ENCODE measurements at places on chromosomes 2 and 18.

DNA sequence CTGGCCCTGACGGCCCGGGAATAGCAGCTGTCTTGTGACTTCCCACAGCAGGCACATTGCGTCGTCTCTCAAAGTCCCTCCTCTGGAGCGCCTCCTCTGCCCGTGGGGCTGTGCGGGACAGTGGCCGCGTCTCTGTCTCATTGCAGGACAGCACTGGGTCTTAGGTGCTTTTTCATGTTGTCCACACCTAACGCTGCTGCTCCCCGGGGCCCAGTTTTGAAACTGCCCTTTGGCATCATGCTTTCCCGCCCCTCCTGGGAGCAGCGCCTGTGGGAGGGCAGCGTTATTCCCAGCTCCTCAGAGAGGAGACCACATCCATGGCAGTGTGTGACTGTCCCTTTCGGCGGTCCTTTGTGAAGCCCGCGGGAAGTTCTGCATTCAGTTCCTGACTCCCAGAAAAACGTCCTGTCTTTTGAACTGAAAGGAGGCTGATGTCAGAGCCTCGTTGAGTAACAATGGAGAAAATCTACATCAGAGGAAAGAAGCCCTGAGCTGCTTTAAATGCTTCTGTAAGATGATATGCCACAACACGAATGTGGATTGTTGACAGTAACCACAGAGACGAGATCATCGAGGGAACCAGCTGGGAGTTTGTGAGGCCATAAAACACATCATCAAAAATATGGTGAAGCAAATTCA is 226.0 kb downstream of the FAM210A start:
- no peak for DNase-seq

DNA sequence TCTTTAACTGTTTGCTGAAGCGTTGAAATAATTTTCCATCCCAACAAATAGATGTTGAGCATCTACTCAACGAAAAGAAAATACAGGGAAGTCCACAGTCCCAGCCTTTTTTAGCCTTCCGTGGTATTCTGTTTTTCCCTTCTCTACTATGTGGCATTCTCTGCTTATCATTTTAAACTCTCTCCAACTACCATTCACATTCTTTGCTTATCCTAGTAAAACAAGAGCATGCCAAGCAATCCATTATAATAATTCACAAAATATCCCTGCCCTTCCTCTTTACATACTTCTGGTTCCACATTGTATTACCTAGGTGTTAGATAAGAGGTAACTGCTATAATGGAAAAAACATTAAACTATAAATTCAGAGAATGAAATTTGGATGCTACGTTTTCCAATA is 1.6 kb upstream of the SESTD1 start:
- no peak for DNase-seq

DNA sequence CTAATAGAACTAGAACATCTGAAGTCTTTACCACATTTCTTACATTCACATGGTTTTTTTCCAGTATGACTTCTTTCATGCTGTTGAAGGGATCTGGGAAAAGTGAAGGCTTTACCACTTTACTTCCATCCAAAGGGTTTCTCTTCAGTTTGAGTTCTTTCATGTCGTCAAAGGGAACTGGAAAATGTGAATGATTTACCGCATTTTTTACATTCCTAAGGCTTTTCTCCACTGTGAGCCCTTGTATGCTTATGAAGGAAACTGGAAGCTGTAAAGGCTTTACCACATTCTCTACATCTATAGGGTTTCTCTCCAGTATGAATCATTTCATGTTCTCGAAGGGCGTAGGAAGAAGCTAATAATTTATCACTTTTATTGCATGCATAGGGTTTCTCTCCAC is 46.7 kb downstream of the NBEAL1 start:
- DNase-seq, result no peak

GRCh38 chr2:422676-423435 is 135.0 kb upstream of the ALKAL2 start:
- DNase-seq, result no peak

- no peak for DNase-seq
These were observed 51.4 kb upstream of the SCN1A start for GRCh38 chr2:166179201-166179600.

- no peak for DNase-seq
These were observed 160.6 kb upstream of the SMAD7 start for GRCh38 chr18:49111191-49111988.

- DNase-seq, result no peak
These were observed 401.4 kb downstream of the NBAS start for GRCh38 chr2:15159751-15160177.

DNA sequence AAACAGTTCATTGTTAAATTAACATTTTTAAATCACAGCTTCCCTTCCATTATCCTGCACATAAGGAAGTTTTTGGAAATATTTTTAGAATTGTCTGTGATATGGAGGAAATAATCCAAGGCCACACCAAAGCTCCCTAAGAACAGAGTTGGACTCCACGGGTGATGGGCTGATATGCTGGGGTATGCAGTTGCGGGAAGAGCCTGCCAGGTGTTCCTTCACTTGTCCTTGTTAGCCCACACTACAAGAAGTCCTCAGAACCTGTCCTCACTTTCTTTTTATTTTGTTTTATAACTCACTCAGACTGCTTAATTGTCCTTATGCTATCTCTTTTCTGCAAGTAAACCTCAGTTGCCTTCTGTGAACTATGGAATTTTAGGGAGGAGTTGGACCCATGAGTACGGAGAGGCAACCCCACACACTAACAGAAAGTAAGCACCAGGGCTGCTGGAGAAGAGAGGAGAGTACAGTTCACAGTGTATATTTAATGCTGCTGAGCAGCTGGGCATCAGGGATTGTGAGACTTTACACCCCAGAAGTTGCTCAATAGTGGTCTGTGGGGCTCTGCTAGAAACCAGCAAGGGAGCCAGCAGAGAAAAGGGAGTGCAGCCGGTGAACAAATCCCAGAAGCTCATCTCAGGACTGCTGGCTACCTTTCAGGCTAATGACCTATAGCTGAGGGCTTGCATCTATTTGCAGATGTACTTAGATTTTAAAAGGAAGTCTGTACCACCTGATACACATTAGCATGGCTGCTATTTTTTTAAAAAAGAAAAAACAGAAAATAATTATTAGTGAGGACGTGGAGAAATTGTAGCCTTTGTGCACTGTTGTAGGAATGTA is 280.1 kb upstream of the STON1 start:
- no peak for DNase-seq

- no peak for DNase-seq
These were observed 715.8 kb upstream of the SOX11 start for GRCh38 chr2:4976407-4976806.

DNA sequence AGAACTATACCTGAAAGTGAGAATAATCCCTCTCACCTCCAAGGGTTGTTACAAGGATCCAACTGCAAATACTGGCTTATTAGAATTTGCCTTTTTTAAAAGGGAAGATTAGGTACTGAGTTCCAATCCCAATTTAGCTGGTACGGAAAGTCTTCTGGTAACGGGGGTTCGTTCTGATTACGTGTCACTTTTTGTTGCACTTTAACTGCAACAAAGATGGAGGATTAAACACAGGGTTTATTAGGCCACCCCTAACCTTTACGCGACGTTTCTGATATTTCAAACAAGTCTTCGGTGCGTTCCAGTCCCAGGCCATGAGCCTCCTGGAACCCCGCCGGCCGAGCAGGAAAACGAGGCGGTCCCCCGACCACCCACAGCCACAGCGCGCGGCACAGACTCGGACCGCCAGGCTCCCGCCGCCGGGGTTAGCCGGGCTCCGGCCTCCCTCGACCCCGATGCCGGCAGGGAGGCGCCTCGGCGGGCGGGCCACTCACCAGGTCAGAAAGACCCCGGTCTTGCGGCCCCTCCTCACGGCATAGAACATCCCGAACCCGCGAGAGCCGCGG is 411 bp downstream of the RNASEH1 start:
- no peak for DNase-seq

DNA sequence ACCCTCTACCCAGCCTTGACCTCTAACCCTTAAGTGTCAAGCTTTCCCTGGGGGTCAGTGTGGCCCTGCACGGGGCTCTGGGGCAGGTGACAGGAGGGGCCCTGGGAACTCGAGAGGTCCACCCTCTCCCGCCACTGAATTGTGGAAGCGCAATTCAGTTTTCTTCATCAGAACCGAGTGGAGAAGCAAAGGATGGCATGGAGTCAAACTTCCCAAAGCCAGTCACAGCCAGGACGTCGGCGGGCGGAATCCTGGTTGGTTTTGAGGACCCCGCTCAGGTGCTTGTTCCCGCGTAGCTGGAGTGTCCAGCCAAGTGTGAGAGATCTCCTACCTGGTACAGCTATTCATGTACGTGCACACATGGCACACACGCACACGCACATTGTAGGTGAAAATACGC is 62.0 kb downstream of the MBP start:
- no peak for DNase-seq

DNA sequence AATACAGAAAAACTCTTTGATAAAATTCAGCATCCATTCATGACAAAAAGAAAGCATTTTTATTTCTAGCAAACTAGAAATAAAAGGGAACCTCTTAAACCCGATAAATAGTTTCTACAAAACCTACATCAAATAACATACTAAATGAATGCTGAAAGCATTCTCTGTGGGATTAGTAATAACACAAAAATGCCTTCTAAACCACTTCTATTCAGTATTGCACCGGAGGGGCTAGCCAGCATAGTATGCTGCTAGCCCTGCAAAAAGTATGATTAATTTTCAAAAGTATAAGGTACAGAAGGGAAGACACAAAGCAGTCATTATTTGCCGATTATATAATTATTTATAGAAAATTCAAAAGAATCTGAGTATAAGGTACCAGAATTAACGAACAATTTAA is 145.2 kb downstream of the DTNB start:
- DNase-seq, result no peak

DNA sequence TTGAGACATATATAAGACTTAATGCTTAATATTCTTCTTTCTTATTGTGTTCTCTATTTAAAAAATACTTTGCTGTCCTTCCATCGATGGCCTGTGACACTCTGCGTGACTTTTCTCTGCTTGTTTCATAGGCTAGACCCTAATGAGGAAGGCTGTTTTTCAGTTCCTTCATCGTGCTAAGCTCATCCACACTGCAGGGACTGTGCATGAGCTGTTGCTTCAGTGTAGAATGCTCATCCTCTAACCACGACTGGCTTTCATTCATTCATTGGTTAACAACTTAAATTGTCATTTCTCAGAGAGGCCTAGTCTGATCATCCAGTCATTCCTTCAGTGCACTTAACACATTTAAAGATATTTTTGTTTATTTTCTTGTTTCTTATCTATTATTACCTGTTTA is 134.4 kb downstream of the CCDC85A start:
- DNase-seq, result no peak

DNA sequence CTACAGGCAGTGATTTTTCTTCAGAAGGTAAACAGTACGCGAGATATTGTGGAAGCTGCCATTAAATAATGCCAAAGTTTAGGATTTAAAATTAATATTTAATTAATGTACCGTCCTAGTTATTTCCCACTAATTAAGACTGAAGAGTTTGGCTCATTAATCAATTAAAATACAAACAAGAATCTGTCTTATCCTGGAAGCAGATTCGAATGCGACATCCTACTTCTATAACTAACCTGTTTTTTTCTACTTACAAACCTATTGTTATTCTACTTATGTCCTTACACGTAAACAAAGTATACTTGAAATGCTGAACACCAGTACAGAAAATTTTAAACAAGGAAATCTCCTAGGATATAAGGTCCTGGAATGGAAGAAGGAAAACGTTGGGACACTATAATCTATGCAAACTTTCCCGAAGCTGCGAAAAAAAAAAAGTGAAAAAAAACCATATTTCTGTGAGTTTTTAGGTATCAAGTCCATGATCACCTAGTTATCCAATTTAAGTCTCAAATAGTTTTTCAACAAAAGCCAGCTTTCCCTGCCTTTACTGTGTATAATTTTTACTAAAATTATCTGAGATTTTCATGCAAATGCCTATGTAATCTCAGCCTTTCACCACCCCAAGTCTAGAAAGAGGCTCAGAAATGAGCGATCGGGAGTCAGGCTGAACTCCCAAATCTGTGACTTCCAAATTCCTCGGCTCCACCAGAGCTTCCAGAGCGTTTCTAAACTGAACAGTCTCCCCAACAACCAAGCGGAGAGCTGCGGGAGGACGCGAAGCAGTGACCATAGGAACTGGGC is 1.2 kb upstream of the C2orf15 start:
- DNase-seq, result no peak

DNA sequence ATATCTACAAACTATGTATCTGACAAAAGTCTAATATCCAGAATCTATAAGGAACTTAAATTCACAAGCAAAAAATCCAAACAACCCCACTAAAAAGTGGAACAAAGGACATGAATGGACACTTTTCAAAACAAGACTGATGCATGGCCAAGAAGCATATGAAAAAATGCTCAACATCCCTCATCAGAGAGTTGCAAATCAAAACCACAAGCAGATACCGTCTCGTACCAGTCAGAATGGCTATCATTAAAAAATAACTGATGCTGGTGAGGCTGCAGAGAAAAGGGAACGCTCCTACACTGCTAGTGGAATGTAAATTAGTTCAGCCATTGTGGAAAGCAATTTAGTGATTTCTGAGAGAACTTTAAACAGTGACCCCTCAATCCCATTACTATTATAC is 56.5 kb downstream of the CCBE1 start:
- no peak for DNase-seq

- DNase-seq, result no peak
These were observed 94.6 kb downstream of the GLI2 start for GRCh38 chr2:120830096-120830830.

DNA sequence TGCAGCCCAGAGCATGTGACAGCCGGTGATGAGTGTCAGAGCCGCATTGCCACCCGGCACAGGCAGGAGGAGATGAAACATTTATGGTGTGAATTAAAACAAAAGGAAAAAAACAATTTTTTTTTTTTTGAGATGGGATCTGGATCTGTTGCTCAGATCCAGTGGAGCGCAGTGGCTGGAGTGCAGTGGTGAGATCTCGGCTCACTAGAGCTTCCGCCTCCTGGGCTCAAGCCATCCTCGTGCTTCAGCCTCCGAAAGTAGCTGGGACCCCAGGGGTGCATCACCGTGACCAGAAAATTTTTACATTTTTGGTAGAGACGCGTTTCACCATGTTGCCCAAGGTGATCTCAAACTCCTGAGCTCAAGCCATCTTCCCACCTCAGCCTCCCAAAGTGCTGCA is 182.1 kb upstream of the SALL3 start:
- DNase-seq, result no peak

DNA sequence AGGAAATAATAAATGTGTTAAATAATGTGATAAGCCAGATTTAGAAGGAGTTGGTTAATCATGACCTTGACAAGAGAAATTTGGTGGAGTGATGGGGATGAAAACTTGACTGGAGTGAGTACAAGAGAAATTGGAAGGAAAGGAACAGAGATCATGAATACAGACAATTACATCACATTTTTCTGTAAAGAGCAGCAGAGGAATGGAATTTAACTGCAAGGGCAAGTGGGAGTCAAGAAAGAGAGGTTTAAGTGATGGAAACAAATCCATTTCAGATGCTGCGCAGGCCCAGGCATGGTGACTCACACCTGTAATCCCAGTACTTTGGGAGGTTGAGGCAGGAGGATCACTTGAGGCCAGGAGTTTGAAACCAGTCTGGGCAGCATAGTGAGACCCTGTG is 46.7 kb downstream of the ICA1L start:
- no peak for DNase-seq

- DNase-seq, result no peak
These were observed 692 bp upstream of the TSHZ1 start for GRCh38 chr18:75209951-75210258.

Data from stimulated activated naive CD8-positive, alpha-beta T cell treated with anti-CD3 and anti-CD28 coated beads, Interleukin-15, Interleukin-2, amounts not matched to agents 100 U/mL and 50 U/mL, for 24 hours (primary cell).